ENCODE measurements at places on chromosomes 13 and 19. TPM values are rescaled to one million over a fixed set of nuclear protein-coding genes. Genes with fewer than 3 reads are reported as not detected.

Gene SLC8A2
- total RNA-seq, result 0.32 TPM

Gene WDR87
- not detected for total RNA-seq

Gene CGB2
- 0.71 TPM for total RNA-seq

Gene URAD
- not detected for total RNA-seq

Gene TMEM238
- 1.6 TPM for total RNA-seq

Gene BCL3
- 105 TPM for total RNA-seq

Gene HCST
- not detected for total RNA-seq

Gene BST2
- total RNA-seq, result 0.43 TPM

Gene GIPC3
- 0.23 TPM for total RNA-seq

Gene FGF21
- total RNA-seq, result not detected

Gene POSTN
- total RNA-seq, result 0.08 TPM

Gene CELF5
- total RNA-seq, result 0.52 TPM

Gene MAB21L1
- total RNA-seq, result not detected

Gene ZNF90
- total RNA-seq, result not detected

Gene TSKS
- not detected for total RNA-seq

Gene ZNF880
- 0.70 TPM for total RNA-seq

Gene LILRB1
- not detected for total RNA-seq

Gene PDS5B
- total RNA-seq, result 10.7 TPM

Gene CCDC159
- total RNA-seq, result 5.8 TPM

Gene C5AR2
- 2.7 TPM for total RNA-seq

Gene SELENOV
- not detected for total RNA-seq

Gene KLC3
- total RNA-seq, result 0.62 TPM

Gene RASAL3
- total RNA-seq, result not detected

Gene UNC13A
- 1.9 TPM for total RNA-seq

Gene CGB3
- not detected for total RNA-seq

Gene SAE1
- total RNA-seq, result 213 TPM

Gene NTN5
- not detected for total RNA-seq

Gene SMIM44
- total RNA-seq, result not detected

Gene CRB3
- total RNA-seq, result 3.0 TPM

Gene PTH2
- not detected for total RNA-seq

Gene ERICH4
- total RNA-seq, result not detected

Gene ZNF66
- total RNA-seq, result not detected

Gene SLC39A3
- total RNA-seq, result 29.5 TPM

Gene NPAS1
- total RNA-seq, result 7.4 TPM
